ENCODE measurements at places on chromosomes 12 and 14.
A peak's percentile ranks its signal among the peaks of the same experiment; 100 is the strongest.

DNA sequence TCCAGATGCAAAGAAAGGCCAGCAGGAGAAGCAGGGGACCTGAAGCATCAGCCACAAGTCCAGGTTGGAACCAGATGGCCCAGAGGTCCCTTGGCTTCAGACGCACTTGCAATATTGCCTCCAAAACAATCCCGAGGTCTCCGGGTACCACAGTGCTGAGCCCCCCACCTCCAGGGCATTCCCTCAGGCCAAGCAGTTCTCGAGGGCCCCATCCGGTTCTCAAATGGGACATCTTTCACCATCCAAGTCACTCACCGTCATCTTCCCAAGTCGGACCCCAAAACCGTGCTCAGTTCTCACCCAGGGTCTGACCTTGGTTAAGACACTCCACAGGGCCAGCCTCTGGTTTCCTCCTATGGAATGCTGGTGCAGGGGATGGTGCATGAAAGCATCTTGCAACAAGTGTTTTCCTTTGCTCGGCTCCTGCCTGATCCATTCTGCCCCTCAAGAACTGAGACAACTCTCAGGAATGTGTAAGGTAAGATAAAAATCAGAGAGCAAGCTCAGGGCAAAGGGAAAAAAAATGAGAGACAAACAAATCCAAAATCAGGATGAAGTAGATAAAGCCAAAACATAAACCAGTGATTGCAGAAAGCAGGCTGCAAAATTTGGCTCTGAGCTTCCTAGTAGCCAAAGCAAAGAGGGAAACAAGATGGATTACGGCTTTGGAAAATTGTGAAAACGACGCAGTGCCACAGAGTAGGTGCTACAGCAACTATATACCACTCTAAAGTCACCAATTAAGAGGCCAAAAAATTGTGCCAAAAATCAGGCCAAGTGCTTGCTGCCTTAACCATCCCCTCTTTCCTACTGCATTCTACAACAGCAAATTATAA is 8.0 kb downstream of the NCOR2 start:
- no peak for DNase-seq

DNA sequence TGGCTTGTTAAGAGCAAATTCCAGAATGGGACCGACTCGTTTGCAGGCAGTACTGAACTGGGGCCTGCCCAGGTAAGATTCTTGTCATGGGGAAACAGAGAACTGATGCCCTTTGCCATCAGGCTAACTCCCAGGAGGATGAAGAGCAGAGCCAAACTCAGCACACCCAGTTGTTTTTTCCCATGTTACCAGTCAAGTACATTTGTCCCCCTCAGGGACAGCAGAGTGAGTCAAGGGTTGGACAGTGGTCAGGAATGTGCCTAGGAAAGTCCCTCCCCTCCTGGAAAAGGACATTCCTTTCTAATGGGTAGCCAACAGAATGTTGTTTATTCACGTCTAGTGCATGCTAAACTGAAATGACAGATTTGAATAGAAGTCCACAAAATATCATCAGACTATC is 1.6 kb downstream of the ART4 start:
- DNase-seq = no peak

GRCh38 chr12:114841557-114842251 is 157.7 kb upstream of the TBX3 start:
- no peak for DNase-seq

DNA sequence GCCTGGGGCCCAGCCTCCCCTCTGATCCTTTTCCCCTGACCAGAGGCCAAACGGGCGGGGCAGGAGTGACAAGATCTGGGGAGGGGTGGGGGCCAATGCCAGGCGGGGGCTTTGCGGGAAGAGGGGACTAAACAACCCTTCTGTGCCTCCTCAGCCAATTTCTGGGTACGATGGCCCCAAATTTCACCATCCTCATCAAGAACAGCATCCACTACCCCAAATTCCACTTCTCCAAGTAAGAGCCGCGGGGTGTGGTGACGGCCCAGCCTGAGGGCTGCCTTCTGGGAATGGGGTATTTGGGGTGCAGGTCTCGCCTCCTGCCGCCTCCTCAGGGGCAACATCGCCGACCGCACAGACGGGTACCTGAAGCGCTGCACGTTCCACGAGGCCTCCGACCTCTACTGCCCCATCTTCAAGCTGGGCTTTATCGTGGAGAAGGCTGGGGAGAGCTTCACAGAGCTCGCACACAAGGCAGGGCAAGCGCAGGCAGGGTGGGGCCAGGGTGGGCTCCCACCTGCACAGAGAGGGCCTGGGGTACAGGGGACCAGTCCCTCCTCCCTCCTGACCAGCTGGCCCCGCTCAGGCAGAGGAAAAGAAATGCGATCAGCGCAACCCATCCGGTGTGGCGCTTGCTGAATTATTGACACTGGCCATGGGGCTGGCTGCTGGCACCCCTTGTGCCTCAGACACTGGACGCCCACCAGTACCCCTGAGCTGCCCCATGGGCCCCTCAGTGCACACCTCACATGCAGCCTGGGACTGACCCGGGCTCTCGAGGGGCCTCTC is 1.7 kb downstream of the P2RX2 start:
- peak; percentile 12 for DNase-seq

DNA sequence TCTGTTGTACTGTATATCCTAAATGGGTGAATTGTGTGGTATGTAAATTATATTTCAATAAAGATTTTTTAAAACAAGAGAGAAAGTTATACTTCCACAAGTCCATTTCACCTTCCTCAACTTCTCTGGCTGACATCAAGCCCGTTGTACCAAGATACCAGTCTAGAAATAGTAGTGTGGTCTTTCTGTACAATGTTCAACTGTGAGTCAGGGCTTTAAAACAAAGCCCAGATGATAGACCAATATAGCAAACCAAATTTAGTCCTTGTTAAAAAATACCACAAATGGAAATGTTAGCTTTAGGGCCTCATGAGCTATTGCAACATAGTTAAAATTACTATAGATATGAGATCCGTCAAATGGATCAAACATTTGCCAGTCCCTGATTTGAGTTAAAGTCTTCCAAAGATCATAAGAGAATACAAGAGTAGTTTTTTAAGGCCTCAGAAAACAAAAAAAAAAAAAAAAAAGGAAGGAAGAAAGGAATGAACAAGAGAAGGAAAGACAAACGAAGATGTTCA is 49.0 kb upstream of the EGLN3 start:
- no peak for DNase-seq

GRCh38 chr12:112750971-112751370 is 40.6 kb upstream of the RPH3A start:
- DNase-seq = no peak

- no peak for DNase-seq
Measured at GRCh38 chr14:59150990-59151389, 37.5 kb upstream of the DAAM1 start.

DNA sequence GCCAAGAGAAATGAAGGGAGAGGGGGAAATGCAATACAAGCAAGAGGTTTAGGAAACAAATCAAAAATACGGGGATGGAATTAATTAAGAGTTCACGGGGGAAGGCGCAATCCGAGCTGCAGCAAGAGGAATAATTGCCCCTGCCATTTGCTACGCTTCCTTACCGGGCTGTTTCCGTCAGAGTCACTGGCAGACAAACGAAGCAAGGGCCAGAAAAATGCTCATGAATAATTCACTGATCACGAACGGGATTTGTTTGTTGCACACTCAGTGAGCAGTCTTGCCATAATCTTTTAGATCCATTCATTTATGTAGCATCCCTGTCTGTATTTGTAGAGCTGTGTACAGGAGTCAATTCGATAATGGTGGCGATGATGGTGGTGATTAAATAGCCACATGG is 39.0 kb downstream of the PLXNC1 start:
- no peak for DNase-seq

GRCh38 chr14:23568600-23569331 is 1.2 kb upstream of the AP1G2 start:
- peak; percentile 76 for DNase-seq

DNA sequence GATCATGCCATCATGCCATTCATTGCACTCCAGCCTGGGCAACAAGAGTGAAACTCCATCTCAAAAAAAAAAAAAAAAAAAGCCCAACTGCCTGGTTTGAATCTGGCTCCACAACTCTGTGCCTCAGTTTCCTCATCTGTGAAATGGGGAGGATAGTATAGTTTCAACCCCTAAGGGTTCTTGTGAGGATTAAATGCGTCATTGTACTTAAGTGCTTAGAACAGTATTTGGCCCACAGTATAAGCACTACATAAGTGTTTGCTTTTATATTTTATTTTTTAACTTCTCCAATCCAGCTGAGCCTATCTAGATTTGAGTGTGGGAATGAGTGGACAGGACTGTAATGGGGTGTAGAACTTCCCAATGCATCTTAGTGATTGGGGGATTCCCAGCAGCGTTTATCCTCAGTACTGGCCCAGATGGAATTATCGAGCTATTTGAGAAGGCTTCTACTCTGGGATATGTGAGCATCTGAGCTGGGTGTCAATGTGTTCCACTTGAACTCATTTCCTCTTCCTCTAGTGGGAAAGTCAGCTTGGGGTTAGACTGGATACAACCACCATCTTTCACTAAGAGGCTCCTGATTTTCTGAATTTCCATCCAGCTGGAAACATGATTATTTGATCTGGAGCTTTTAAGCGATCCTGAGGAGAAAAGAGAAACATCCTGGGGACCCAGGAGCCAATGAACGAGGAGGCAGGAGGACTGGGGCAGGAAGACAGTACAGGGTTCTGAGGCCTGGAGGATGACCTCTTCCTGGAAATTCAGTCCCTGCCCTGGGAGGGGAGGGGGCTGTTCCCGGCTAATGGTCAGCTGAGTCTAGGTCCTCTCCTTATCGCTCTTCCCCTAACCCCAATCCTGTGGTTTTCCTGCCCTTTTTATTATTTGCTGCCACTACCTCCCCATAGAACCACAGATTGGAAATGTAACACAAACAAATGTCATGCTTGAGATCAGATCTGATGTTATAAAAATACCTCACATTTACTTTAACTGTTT is 9.3 kb upstream of the ESPL1 start:
- DNase-seq = no peak

DNA sequence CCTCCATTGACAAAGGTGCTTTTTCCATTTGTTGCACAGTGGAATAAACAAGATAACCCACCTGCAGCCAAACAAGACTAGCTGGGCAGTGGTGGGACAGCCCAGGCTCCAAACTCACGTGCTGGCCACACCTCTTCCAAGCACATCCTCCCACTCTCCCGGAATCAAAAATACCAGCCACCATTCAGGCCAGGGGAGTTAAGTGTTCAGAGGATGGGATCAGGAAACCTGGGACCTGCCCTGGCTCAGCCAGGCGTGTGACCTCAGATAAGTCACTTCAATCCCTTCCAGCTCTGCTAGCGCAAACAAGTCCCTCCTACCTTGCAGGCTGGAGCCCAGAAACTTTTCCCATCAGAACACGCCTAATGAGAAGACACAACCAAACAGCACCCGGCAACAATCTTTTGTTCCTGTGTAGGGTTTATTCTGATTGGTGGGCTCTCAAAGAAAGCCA is 43.3 kb downstream of the ACTN1 start:
- no peak for DNase-seq

GRCh38 chr12:113453330-113453729 is 18.3 kb downstream of the LHX5 start:
- no peak for DNase-seq

DNA sequence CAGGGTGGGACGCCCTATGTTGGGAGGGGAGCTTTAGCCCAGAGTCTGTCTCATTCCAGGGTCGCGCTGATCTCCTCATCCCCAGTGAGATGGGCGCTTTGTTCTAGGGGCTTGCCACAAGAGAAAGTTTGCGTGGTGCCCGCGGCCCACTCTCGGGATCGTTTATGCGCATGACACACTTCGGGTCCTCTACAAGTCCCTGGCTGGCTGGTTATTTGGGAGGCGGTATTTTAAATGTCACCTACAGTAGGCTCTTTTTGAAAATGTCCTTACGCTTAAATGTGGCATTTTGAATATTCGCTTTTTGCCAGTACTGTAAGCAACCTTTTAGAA is 541 bp downstream of the GOLT1B start:
- peak; percentile 63 for DNase-seq

GRCh38 chr12:123033392-123034021 is 53.0 kb downstream of the ARL6IP4 start:
- peak; percentile 81 for DNase-seq

DNA sequence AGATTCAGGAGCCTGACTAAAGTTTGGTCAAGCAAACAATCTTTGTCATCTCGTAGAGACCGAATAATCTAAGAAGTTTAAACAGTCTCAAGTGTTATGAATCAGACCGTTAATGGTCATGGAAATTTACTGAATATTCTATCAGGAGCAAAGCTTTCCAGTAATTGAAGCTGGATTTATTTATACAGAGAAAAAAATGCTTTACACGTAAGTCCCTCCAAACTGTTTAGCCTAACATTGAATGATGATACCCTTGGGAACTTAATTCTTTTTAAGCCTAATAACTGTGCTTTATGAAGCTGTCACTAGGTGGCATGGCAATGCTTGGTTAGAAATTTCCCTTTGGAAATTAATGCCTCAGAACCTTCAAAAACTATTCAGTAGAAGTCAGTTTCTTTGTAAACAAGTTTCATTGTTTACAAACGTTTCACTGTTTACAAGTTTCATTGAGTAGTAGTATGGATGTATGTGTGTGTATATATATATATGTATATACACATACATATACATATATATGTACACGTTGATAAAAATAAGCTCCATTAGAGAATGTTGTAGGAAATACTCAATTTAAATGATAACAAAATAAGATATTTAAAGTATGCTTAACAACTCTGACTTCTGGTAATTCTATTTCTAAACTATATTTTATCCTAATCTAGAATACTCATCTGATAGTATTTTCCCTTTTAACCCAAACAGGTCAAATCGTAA is 32.1 kb downstream of the DEPDC4 start:
- DNase-seq = peak; percentile 78

DNA sequence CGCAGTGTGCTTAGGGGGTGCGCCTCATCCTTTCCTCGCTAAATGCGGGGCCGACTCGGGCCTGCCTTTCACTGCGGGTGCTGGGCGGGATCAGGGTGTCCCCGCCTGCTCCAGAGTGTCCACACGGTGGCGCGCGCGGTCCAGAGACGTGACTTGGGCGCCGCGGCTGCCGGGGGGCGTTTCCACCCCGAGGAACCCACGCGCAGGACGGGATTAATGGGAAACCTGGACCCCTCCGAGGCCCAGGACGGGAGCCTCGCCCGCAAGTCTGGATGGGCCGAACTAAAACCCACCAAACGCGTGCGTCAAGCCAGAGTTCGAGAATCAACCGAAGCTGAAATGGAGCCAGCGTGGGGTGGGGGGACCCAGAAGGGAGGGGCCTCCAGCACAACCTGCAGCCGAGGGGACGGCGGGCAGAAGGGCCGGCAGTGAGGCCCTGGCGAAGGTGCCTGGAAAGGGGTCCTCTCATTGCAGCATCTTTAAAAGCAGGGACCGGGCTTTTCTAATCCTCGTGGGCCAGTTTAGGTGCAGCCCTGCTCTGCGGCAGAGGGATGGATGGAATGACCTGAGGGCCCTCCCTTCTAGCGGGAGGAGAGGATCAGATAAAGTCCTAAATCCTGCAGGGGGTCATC is 93.3 kb downstream of the NINJ2 start:
- DNase-seq = peak; percentile 92

DNA sequence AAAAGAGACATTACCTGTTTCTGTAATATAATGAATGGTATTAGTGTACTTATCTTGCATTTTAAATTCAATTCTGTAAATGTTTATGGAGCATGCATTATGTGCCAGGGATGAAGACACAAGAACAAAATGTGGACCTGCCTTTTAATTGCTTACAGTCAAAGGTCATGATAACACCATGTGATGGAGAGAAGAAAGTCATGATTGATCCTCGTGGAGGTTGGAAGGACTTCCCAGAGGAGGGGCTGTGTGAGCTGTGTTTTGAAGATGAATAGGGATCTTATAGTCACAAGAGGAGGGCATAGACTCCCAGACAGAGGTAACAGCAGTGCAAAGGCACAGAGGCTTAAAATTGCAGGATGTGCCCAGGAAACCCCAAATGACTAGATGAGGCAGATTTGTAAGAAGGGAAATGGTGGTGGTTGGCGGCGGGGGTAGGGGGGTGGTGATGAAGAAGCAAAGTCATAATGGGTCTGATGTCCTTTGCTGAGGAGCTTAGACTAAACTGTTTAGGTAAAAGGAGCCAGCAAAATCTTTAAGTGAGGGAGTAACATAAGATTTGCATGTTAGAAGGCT is 151.5 kb downstream of the PRKCH start:
- DNase-seq = no peak

Data from hematopoietic multipotent progenitor cell treated with erythropoietin and hydrocortisone succinate and interleukin-3 and kit ligand, for 6 days (in vitro differentiated cells).